ENCODE measurements at places on chromosomes 5 and 9.
A peak's percentile ranks its signal among the peaks of the same experiment; 100 is the strongest.

GRCh38 chr5:131754363-131754762 is 42.5 kb downstream of the FNIP1 start:
- DNase-seq = no peak

DNA sequence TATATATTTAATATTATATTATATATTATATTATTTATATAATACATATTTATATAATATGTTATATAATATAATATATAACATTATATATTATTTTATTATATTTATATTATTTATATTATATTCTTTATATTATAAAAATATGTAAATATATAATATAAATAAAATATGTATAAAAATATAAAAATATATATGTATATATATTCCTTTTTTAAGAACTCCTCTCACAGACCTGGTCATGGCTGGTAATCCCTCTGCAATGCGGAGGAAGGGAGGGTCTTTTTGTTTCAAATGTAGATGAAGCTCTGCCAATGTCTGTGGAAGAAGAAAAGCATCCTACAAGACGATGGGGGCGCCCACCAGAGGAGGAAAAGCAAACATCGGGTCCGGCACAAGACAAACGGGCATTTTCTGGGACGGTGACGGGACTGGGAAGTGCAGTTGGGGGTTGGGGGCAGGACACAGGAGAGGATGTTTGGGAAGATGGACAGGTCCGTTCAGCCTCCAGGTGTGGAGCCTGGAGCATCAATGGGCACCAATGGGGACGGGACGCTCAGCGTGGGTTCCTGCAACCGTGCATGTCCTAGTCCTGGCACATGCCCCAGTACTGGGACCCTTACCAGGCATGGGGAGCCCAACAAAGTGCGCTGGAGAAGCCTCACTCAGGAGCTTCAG is 194.0 kb downstream of the IRX1 start:
- no peak for DNase-seq

DNA sequence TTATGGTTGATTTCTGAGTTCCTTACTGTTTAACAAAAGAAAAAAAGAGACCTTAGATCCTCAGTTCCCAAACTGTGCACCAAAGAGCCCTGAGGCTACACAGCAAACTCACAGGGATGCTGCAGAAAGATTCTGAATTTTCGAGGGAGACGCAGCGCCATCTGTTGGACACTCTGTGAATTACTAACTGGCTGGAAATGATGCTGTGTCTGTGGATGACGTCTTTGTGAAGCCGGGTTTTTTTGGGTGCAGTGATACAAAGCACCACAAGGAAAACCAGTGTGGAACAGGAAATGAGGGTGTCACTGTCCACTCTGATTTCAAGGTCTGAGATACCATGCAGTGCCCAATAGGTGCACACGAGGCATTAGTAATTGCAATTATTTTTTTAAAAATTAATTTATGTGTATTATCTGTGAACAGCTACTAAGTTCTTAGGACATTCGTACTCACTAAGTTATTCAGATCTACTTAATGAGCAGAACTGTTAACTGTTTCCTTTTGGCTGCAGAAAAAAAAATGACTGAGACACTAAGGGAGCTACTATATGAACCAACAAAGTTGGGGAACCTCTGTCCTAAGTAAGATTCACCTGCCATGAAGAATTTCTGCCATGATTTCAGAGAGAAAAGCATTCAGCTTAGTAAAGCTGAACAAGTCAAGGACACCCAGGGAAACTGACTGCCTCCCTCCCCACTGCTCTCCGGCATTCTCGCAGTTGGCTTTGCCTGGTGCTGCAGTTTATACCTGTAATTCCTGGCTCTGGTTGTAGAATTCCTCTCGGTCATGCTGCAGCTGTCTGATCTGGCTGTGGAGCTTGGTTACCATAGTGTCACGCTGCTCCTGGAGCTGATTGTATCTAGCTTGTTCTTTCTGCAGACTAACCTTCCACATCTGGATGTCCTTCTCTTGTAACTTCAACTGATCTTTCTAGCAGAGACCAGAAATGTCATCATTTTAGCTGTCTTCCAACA is 23.4 kb downstream of the SPACA9 start:
- DNase-seq = peak; percentile 56

GRCh38 chr5:66224274-66224673 is 80.2 kb downstream of the SREK1 start:
- no peak for DNase-seq

- DNase-seq = peak; percentile 61
These were observed 63.2 kb downstream of the ACER2 start for GRCh38 chr9:19471737-19472648.
